Stimulated activated CD4-positive, alpha-beta T cell treated with anti-CD3 and anti-CD28 coated beads, TNF-alpha, amount 100 ng/mL, for 48 hours (primary cell): ENCODE measurements at places on chromosomes 2 and 18.

DNA sequence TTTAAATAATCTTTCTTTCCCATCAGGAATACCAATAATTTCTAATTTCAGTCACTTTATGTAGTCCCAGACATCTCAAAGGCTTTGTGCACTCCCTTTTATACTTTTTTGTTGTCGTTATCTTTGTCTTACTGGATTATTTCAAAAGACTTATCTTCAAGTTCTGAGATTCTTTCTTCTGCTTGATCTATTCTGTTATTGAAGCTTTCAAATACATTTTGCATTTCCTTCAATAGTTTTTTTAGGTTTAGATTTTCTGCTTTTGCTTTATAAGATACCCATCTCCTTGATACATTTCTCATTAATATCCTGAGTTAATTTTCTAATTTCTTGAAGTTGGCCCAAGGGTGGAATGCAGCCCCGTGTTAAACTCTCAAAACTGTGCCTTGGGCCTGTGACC lies 432.4 kb downstream of the RIT2 start:
- no peak for DNase-seq

DNA sequence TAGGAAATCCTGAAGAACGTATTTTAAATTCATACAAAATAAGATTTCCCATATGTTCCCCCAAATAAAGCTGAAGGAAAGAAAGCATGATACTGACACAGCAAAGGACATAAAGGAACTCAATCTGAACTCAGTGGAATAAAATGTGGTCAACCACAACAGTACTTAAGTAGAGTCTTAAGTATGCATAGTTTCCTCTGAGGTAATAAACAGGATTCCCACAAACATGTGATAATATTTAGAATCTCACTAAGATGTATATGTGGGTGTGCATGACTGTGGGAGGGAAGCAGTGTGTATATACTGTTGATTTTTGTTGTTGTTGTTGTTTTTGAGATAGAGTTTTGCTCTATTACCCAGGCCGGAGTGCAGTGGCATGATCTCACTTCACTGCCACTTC lies 69.3 kb downstream of the NOL10 start:
- no peak for DNase-seq

DNA sequence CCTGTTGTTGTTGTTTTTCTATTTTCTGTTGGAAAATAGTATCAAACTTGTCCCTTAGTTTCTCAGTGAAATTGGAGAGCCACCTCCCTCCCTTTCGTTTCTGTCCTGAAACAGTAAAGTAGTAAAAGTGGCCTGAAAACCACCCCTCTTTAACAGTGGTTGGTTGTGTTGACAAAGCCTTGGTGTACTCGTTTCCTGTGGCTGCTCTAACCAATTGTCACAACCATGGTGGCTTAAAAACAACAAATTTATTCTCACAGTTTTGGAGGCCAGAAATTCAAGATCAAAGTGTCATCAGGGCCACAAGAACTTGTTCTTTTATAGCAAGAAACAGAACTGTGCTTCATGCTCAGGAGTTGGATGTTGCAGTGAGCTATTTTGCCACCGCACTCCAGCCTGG lies 4.0 kb upstream of the DYSF start:
- no peak for DNase-seq

GRCh38 chr2:130353291-130354138 lies 2.3 kb upstream of the PTPN18 start:
- no peak for DNase-seq

GRCh38 chr2:169464882-169465281 lies 14.4 kb upstream of the BBS5 start:
- DNase-seq = no peak

GRCh38 chr2:161905389-161906046 lies 168.5 kb downstream of the DPP4 start:
- no peak for DNase-seq

DNA sequence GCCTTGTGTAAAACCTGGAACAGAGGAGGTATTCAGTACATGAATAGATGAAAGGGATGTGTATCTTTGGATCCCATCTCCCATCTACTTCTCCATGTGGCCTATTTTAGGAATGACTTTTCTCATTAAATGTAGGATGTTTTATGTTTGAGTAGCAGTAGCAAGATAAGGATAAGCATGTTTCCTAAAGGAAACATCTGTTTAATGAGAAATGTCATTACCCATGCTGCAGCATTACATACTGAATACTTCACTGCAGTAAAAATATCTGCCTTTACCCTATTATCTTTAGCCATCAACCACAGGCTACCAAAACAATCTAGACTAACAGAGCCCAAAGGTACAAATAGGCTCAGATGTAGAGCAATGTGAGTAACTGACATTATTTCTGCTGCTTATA lies 419.2 kb upstream of the CYRIA start:
- DNase-seq = no peak

- DNase-seq = no peak
These were observed 173.9 kb upstream of the ARL4C start for GRCh38 chr2:234670806-234671205.

- no peak for DNase-seq
These were observed 50.8 kb upstream of the CXCR4 start for GRCh38 chr2:136168720-136169119.

DNA sequence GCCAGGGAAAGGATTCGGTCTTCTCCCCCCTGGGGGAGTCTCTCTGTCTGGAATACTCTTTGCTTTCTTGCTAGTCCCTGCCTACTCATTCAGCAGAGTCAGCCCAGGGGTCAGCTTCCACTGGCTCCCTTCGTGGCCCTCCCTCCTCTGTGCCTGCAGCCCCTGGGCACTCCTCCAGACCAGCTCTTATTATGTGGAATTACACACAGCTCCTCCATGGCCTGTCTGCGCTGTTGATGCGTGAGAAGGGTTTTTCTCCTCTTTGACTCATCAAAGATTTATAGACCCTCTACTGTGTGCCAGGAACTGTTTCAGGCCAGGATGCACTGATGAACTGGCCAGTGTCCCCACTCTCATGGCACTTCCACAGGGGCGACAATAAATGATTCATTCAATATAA lies 44.4 kb downstream of the ST8SIA5 start:
- no peak for DNase-seq
